ENCODE measurements at places on chromosomes 6 and 20. TPM values are rescaled to one million over a fixed set of nuclear protein-coding genes. Genes with fewer than 3 reads are reported as not detected.
A peak's percentile ranks its signal among the peaks of the same experiment; 100 is the strongest.

C6orf118 gene
- not detected for total RNA-seq

DUSP15 gene
- total RNA-seq = 4.7 TPM

NHSL1 gene
- total RNA-seq = 25.1 TPM

EPPIN gene
- total RNA-seq = not detected

GLP1R gene
- total RNA-seq = 0.36 TPM

VGLL2 gene
- total RNA-seq = not detected

FAM184A gene
- total RNA-seq = 2.3 TPM

STX11 gene
- 5.8 TPM for total RNA-seq

- DNase-seq = no peak
These were observed 45.8 kb downstream of the QKI start for GRCh38 chr6:163460307-163460782.

DNA sequence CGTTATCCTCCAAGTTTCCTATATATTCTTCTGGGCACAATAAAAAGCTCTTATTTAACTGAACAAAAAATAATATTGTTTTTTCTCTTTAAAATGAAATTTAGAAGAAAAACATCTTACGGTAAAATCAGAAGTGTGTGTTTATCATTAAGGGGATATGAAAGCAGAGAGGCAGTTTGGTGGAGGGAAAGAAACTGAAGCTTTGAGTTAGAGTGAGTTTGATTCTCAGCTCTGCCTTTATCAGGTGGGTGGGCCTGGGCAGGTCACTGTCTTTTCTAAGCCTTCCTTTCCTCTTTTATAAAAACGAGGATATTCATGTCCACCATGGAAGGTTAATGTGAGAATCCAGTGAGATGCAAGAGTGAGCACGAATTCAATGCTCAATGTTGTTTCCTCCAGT, 379.8 kb upstream of the CNR1 start:
- DNase-seq = no peak

DNA sequence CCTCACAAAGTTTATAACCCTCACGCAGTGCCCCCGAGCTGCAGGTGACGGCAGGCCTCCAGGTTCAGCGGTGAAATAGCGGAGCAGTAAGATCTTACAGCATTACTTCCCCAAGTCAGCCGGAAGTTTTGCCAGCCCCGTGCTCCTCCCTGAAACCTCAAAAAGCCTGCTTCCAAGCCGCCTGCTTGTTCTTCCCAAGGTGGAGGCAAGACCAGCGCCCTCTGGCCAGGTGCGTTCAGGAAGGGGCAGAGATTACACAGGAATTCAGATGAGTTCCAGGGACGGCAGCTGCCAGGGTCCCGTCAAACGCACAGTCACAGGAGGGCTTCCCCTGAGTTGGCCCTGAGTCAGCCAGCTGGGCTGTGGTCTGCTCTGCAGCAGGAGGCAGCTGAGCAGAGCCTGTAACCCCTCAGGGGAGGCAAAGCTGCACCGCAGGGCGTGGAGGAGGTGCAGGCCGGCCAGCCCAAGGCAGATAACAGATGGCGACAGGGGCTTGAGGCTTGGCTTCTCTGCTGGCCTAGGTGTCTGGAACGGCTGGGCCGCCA, 124.1 kb upstream of the RPS6KA2 start:
- DNase-seq = no peak

GRCh38 chr20:341682-342081, 5.2 kb upstream of the NRSN2 start:
- DNase-seq = no peak

DNA sequence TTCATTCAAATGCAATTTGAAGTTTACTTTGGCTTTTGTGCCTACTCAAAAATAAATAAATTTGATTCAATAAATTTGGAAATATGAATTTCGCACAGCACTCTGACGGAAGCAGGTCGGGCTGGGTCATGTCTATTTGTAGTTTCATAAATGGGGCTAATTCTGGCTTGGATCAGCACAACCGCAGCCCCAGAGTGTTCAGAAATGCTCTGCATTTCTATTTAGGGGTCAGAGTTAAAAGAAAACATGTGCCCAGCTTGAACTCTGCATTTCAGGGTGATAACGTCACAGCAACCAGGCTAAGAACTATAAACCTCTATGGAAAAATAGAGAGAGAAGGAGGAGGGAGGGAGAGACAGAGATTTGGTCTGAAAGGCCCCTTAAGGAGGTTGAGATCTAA, 480.9 kb upstream of the NOX3 start:
- DNase-seq = no peak

DNA sequence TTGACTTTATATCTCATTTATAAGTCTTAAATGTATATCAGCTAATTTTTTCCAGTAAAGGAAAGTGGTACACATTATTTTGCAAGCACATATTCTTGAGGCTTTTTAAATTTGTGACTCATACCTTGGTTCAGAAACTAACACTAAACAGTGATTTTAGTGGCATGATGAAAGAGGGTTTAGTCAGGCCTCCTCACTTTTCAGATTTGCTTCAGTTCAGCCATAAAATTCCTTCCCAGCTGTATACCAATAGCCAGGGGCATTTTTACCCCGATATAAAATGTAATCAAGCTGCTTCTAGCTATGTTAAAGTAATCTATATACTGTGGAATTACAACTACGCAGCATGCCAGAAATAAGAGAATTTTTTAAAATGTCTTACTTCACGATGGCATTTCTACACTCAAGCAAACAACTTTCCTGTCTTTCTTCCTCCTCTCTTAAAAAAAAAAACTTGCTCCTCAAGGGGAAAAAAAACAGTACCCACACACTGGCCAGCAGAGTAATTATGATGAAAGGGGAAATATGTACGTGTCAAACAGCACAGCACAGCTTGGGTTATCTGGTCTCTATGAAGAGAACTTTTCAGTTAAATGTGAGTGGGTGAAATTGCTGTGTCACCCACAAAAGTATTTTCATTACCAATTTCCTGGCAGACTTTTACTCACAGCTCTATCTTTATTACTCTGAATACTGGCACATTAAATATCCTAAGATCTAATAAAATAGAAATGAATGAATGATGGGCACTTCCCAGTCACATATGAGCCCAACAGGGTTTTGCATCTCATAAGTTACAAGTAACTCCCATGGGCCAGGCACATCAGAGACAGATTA, 244.8 kb upstream of the TENT5A start:
- DNase-seq = no peak

GRCh38 chr20:56587307-56588041, 41.6 kb upstream of the TFAP2C start:
- DNase-seq = no peak

DNA sequence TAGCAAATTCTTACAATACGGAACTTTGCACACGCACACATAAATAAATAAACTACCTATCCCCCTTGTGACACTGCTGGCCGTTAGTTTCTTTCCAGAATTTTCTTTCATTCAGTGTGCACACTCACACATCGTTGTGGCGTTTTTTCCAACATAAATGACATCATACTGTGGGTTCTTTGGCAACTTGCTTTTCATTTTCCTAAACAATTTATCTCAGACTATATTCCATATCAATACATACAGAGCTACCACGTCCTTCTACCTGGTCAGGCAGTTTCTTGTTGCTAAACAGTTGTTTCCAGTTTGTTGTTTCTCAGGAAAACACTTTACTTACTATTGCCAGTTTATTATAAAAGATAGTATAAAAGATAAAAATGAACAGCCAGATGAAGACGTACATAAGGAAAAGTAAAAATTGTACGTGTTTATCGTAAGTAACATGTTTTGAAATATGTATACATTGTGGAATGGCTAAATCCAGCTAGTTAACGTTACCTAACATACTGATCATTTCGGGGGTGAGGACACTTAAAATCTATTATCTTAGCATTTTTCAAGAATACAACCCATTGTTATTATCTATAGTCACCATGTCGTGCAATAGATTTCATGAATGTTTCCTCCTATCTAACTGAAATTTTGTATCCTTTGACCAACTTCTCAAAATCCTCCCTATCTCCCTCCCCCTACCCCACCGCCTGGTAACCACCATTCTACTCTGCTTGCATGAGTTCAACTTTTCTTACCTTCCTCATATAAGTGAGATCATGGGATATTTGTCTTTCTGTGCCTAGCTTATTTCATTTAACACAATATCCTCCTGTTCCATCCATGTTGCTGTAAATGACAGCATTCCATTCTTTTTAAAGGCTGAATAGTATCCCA, 1.2 kb upstream of the TP53RK start:
- DNase-seq = no peak

GRCh38 chr6:14110001-14110818, 7.4 kb upstream of the CD83 start:
- no peak for DNase-seq

DNA sequence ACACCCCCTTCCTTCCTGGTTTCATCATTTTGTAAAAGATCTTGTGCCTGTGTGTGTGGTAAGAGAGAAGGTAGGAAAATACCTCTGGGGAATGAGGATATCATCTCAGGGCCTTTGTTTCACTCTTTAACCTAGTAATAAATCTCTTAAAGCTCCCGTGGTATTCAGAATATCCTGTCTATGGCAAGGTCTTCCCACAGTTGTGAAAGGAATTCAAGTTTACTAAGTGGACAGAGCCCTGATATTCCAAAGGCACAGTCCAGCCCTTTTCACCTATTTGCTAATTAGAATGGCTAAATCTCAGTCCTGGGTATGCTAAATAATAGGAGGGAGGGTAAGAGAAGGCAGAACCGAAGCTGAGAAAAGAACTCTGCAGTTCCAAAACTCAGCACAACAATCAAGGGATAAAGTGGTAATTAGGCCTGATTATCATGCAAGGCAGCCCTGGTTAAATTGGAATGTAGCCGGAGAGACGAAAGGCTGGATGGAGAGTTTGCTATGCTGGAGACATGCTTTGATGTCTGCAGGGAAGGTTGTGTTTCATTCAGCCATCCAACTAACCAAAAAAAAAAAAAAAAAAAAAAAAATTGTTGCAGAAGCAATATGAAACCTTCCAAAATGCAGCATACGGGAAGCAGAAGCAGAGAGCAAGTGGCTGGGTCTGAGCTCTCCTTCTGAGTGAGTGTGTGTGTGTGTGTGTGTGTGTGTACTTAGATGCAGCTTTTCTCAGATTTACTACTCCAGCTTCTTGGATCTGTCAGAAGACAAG, 28.5 kb upstream of the PIM1 start:
- no peak for DNase-seq

GRCh38 chr20:11918391-11918845, 725 bp downstream of the BTBD3 start:
- no peak for DNase-seq

GRCh38 chr20:59004763-59005522, 2.1 kb downstream of the CTSZ start:
- DNase-seq = no peak

DNA sequence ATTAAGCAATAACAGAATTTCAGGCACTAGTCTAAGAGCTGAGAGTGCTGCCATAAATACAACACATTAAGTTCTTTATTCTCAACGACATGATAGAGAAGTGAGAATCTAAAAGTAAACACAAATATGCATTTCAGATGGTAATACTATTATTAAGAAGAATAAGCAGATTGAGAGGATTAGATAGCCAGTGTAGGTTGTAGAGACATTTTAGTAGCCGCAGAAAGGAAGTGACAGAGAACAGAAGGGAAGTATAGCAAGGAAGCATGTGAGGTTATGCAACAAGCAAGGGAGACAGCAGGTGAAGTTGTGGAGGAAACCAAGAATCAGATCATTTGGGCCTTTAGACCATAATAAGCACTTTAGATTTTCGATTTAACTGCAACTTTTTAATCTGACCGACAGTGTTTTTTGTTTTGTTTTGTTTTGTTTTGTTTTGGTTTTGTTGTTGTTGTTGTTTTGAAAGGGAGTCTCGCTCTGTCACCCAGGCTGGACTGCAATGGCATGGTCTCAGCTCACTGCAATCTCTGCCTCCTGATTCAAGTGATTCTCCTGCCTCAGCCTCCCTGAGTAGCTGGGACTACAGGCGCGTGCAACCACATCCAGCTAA, 737.0 kb upstream of the ADGRB3 start:
- no peak for DNase-seq

- DNase-seq = no peak
These were observed 149.6 kb downstream of the LINC00237 start for GRCh38 chr20:20956513-20956931.

GRCh38 chr6:157152556-157152955, 170.8 kb downstream of the TMEM242 start:
- no peak for DNase-seq

- peak; percentile 73 for DNase-seq
These were observed 724 bp downstream of the CDKN1A start for GRCh38 chr6:36679043-36679833.

- DNase-seq = no peak
These were observed 199.4 kb upstream of the ZNF184 start for GRCh38 chr6:27672113-27672799.

DNA sequence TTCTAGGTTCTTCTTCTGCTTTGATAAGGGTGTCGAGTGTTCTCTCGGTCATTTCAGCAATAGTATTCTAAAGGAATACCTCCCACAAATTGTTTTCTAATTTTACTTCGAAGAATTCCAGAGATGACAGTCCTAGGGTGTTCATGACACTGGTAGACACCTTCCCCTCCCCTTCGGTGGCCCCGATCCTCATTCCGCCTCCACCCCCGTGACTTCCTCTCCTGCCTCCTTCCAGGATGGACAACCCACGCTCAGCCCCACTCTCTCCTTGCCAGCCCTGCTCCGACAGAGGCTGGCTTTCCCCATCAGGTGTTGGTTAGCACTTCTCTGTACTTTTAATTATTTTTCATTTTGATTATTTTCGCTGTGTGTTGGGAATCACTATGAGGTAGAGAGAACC, 254.8 kb upstream of the QKI start:
- no peak for DNase-seq

DNA sequence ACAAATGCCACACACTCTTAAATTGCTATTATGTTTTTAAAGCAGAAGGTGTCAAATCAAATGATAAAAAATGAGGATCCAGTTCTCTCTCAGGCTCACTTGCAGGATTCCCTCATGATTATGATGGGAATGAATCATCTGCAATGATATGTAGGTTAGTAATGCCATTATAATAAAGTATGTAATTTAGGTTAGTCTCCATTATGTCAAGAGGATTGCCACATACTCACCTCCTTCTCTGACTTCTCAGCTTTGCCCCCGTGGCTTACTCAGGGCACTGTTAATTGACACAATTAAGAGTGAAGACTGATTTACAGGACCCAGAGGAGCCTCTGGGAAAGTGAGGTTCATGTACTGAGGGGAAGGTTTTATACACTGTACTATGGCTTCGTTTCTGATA, 591.7 kb upstream of the NRSN1 start:
- DNase-seq = no peak
